ENCODE measurements at places on chromosomes 5 and 9. TPM values are rescaled to one million over a fixed set of nuclear protein-coding genes. Genes with fewer than 3 reads are reported as not detected.

Gene LMX1B
- not detected for total RNA-seq

- DNase-seq, result no peak
These were observed 68.9 kb downstream of the SH3RF2 start for GRCh38 chr5:146005264-146005663.

GRCh38 chr9:17005056-17005823, 129.6 kb upstream of the CNTLN start:
- DNase-seq, result peak; percentile 85

DNA sequence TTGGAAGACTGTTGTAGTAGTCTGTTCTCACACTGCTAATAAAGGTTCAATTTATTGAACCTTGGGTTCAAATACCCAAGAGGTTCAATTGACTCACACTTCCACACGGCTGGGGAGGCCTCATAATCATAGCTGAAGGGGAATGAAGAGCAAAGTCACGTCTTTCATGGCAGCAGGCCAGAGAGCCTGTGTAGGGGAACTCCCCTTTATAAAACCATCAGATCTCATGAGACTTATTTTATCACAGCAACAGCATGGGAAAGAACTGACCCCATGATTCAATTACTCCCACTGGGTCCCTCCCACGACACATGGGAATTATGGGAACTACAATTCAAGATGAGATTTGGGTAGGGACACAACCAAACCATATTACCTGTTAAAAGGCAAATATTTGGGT, 268.2 kb downstream of the TMEM167A start:
- DNase-seq, result no peak

DNA sequence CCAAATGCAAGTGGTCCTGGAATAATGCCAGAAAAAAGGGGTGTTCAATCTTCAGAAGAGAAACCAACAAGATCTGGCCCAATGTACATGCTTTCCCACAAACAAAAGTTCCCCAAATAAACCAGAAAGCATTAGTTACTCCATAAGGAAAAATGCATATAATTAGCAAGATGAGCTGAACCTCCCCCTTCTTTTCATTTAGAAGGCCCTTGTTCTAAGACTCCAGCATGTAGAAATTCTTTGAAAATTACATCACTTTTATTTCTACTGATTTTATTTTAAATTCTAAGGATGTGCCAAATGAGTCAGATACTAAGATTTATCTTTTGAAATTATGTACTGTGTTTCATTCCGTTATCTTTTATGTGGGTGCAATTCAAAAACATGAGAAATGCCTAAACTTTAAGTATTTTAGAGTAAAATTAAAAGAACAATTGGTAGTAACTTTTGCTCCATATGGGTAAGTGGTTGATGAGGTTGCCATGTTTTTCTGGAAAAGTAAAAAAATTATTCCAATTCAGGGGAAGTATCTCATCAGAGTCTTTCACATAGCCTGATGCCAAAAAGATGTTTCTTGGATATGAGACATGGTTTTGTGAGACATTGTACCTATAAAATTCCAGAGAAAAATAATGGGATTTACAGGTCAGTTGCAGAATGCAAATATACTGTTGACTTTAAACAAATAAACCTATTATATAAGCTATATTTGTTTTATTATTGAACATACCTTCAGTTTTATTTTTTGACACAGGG, 106.5 kb upstream of the CCDC112 start:
- peak; percentile 44 for DNase-seq

- no peak for DNase-seq
These were observed 112.3 kb downstream of the DPYSL3 start for GRCh38 chr5:147397616-147398015.

GRCh38 chr5:14178671-14179211, 35.6 kb downstream of the TRIO start:
- peak; percentile 86 for DNase-seq

- DNase-seq, result peak; percentile 99
These were observed 100.6 kb downstream of the ANGPTL2 start for GRCh38 chr9:127021664-127022363.

Gene ERP44
- total RNA-seq, result 22.0 TPM

- peak; percentile 34 for DNase-seq
These were observed at the start of gene DAB2IP for GRCh38 chr9:121651295-121652020. TSS of gene DAB2IP (plus strand) at chr9:121651634. CDS start at chr9:121651776, 142 bp downstream.

Data from fibroblast of villous mesenchyme (primary cell).